ENCODE measurements at places on chromosomes 5 and 9.

GRCh38 chr9:69975681-69976080 lies 68.0 kb upstream of the MAMDC2 start:
- DNase-seq = no peak

- peak; percentile 42 for DNase-seq
These were observed 72.3 kb downstream of the GNA14 start for GRCh38 chr9:77575785-77576184.

DNA sequence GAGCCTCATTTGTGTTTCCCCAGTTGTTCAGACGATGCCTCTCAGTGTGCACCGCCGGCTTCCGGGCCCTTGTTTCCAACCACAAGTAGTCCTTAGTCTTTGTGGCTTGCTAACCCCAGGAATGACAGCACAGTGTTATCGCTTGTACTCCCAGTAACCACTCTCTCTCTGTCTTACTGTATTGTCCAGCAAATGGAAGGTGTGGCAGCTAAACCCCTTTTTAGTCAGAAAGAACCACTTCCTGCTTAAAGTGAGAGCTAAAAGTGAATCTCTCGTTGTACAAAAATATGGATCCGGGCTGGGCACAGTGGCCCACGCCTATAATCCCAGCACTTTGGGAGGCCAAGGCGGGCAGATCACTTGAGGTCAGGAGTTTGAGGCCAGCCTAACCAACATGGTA lies 61.3 kb downstream of the ENC1 start:
- DNase-seq = no peak

DNA sequence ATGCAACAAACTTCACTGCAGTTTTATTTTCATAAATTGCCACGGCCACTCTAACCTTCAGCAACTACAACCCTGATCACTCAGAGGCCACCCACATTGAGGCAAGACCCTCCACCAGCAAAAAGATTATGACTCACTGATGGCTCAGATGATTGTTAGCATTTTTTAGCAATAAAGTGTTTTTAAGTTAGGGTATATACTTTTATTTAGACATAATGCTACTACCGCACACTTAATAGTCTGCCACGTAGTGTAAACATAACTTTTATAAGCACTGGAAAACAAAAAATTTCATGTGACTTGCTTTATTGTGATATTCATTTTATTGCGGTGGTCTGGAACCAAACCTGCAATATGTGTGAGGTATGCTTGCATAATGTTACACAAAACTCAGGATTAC lies 257.9 kb downstream of the ZSWIM6 start:
- no peak for DNase-seq

DNA sequence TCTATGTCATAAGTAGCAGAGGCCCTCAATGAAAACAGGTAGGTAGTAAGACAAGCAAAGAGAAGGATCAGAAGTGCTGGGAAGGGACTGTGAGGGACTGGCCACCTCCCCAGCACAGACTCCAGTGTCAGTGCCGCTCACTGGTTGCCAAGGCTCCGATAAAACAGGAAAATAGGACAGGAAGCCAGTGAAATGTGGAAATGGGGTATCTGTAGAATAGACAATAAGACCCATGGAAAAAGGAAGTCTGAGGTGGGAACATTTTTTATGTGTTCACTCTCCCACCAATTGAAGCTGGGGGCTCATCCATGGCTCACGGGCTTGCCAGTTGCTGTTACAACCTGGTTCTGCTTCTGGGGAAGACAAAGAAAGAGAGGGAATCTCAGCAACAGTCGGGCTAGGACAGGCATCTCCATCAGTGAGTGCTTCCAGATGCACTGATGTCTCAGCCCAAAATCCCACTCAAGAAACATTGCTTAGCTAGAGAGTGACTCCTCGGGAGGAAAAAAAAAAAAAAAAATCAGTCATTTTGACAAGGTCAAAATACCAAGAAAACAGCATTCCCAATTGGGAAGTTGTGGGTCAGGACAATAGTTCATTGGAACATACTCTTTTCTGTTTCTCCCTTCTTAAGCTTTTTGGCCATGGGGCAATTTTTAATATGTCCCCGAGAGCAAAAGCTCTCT lies 27.6 kb upstream of the NFIB start:
- DNase-seq = no peak

DNA sequence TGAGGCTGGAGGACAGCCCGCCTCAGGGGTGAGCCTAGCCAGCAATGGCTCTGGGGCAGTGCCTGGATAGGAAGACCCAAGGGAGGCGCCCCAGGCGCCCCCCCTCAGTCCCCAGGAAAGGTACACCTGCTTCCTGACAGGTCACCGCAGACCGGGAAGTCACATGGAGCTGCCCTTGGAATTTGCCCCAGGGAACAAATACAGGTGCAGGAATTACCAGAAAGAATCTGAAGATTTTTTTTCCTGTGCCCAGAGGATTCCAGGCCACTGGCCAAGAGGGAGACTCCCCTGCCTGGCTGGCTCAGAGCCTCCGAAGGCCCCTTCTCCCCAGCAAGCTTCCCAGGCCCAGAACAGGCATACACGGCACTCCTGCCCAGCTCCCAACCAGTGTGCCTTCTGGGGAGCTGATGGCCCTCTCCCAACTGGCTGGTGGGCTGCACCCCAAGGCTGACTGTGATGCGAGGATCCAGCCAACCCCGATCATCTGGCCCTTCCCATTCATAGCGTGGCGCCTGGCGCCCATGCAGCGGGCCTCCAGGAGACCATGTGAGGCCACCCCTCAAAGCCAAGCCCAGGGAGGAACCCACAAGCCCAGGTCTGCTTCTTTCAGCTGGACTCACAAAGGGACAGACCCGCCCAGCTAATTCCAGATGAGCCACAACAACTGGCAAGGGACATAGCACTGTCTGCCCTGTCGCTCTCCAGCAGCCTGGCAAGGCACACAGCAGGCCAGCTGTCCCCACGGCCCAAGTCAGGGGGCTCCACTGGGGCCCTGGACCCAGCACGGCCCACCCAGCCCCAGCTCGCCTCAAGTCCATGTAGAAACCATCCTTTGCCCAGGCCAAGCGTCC lies 2.3 kb downstream of the TPRN start:
- DNase-seq = no peak

DNA sequence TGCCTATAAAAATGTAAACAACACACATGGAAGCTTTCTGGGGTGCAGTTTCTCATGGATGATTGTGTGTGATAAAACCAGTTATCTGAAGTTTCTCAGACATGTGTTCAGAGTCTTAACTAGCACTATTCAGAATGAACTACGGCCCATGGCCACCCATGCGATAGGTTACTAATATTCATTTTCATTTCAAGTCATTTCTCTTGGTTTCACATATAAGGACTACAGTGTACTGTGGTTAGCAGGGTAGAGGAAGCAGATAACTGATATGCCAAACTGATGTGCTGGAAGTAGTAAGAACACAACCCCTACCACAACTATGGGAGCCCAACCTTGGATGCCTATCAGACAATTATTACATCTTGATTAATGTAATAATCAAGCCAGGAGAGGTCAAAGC lies 372.1 kb downstream of the DTWD2 start:
- DNase-seq = no peak

DNA sequence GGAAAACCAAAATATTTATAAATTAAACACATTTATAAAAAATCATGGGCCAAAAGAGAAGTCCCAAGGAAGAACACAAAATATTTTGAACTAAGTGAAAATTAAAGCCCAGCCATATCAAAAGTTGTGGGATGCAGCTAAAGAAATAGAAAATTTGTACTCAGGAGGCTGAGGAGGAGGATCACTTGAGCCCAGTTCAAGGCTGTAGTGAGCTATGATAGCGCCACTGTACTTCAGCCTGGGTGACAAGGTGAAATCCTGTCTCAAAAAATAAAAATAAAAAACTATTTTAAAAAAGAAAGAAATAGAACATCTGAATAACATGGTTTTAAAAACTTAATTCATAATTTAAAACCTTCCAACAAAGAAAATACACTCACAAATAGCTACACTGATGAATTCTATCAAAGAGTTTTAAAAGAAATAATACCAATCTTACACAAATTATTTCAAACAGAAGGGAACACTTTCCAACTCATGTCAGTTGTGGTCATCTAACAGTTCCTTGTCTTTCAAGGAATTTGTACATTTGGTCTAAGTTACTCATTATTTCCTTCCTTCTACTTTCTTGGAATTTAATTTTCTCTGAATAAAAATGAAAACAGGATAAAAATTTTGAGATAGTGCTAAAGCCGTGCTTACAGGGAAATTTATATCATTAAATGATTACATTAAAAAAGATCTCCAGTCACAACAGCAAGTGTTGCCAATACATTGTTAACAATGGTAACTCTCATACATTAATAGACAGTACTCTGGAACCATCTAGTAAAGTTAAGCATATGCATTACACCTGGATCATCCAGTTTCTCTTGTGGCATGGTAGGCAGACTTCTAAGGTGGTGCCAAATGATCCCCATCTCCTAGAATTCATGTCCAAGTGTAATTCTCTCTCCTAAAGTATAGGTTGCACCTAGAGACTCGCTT lies 17.8 kb downstream of the PTBP3 start:
- no peak for DNase-seq

DNA sequence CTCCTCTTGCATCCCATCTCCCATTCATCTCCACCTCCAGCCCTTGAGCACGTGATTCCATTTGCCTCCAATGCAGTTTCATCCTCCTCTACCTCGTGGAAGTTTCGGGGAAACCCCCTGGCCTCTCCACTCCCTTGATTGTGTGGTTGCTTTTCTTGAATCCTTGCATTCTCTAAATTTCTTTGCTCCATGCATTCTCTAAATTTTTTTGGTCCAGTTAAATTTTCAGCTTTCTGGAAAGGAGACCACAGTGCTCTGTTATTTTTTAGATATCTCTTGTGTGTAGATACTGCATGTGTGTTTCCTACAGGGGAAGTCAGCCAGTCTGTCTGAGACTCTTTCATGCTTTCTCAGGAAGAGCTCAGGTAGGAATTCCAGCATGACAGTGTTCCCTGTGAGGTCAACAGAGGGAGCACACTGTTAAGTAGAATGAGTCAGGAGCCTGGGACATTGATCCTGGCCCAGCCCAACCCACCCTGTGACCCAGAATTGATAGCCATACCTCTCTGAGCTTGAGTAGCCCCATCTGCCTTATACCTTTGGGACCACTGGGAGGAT lies 52.8 kb downstream of the AMBP start:
- no peak for DNase-seq

DNA sequence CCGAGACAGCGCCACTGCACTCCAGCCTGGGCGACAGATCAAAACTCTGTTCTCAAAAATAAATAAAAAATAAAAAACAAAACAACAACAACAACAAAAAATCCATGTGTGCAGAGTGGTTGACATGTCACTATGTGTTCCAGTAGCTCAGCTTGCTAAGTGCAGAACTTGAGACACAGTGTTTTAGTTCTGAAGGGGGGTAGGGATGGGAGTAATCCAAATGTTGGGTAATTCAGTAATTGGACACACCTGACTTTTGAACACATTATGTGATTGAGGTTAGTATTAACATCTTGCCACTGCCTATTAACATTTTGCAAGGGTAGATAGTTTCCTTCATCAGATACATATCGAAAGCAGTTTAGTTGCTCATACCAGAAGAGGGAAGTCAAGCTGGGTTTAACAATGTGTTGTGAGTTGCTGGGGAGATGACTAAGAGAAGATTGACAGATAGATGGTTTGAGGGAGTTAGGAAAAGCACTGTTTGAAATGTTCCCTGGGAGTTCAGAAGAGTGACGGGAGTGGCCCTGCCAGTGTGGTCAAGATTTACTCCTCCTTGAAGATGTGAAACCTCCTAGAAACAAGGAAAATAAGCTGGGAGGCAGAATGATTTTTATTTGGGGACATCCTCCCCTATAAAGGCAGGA lies 928 bp downstream of the HACD4 start:
- no peak for DNase-seq

DNA sequence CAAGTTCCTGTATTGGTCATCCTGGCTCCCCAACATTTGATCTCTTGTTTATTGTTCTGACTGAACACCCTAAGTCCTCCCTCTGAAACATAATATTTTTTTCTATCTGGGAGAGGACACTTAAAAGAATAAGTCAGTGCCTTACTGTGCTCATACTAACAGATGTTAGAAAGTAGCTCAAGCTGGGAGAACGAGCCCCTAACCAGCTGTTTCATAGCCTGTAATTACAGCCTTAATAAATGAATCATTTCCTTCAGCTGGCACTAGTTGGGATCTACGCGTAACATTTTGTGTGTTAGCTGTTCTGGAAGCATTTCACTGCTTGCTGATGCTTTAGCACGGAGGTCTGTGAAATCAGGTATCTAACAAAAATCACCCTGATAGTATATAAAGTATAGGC lies 345.9 kb upstream of the RIOK2 start:
- DNase-seq = no peak

DNA sequence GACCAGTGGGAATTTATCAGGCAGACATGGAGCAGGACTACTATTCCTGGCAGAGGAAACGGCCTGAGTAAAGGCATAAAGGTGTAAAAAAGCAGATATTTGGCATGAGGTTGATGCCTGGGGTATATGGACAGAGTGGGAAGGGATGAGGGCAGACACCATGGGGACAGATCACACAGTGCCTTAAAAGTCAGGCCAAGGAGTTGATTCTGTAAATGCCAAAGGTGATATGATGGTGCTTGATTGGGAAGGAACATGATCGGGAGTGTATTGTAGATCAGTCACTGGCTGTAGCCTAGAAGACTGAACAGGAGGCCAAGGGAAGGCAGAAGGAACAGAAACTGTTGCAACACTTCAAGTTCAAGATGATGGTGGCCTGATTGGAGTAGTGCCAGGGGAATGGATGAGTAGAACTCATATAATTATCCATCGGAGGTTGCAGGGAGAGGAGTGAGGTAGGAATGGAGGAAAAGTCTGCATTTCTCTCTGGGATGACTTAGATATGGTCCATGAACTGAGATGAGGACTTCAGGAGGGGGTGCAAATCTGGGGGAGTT lies 594.3 kb upstream of the KLF4 start:
- DNase-seq = no peak

- DNase-seq = no peak
These were observed 80.7 kb downstream of the HACD4 start for GRCh38 chr9:20950707-20951106.

GRCh38 chr5:81303563-81303962 lies 2.2 kb downstream of the ZCCHC9 start:
- DNase-seq = peak; percentile 50

DNA sequence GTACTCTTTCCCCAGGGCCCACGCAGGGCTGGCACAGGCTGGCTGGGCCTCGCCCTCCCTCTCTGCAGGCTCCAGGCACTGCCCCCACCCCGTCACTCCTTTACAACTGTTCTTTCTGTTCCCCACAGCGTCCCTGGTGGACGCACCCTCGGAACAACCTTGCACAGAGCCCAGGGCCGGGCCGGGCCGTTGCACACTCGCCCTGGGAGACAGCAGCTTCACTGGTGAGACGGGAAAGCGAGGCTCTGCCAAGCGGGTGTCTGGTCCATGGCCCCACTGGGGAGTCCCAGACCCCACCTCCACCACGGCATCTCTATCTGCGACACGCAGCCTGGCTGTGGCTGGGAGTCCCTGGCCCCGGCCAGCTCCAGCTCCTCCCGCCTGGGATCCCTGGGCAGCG lies 18.4 kb upstream of the QSOX2 start:
- DNase-seq = no peak

- DNase-seq = peak; percentile 20
These were observed 18.4 kb upstream of the VPS13A start for GRCh38 chr9:77158772-77159513.

All from COLO829 (cell line).